Kidney (tissue), 22 donors: ENCODE measurements at places on chromosomes 7 and 10.

- DNase-seq, result peak; percentile 85
Measured at GRCh38 chr10:69914398-69915214, 112.9 kb downstream of the COL13A1 start.

DNA sequence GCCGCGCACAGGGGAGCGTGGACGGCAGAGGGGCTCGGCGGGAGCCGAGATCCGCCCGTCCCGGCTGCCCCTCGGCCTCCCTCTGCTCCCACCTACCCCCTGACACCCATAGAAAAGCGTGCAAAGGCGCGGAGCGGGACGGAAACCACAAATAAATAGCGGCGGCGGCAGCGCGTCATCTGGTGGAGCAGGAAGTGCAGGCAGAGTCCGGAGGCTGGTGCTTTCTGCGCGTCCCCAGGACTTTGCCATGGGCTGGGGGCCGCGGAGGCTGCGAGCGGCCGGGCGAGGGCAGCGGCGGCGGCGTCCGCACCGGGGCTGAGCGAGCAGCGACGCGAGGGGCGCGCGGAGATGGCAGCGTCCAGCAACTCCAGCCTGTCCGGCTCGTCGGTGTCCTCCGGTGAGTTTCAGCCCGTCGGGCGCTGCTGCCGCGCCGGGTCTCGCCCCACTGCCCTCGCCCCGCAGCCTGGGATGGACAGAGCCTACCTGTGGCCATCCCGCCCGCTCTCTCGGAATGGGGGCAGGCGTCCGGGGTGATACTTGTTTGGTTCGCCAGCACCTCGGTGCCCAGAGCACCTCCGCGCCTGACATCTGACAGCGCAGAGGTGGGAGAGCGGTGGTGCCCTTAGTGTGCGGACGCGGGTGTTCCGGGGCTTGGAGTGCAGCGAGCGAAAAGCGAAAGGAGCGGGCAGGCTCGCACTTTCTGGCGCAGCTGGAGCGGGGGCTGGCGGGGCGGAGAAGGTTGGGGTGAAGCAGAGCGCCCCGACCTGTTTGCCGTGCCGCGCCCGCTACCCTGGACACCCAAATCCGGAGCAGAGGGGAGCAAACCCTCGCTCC lies at the start of gene CHN2:
CHN2 (plus strand) TSS at position 182 of the 834 bp plus-strand sequence.
- DNase-seq, result peak; percentile 84

- no peak for DNase-seq
Measured at GRCh38 chr7:155491812-155492211, 33.9 kb downstream of the EN2 start.

- DNase-seq, result peak; percentile 34
Measured at GRCh38 chr10:114632869-114633715, 25.0 kb downstream of the ABLIM1 start.

- DNase-seq, result no peak
Measured at GRCh38 chr10:33032654-33033151, 74.7 kb upstream of the ITGB1 start.

GRCh38 chr7:74575083-74575784 lies 82.3 kb upstream of the GTF2I start:
- DNase-seq, result no peak

DNA sequence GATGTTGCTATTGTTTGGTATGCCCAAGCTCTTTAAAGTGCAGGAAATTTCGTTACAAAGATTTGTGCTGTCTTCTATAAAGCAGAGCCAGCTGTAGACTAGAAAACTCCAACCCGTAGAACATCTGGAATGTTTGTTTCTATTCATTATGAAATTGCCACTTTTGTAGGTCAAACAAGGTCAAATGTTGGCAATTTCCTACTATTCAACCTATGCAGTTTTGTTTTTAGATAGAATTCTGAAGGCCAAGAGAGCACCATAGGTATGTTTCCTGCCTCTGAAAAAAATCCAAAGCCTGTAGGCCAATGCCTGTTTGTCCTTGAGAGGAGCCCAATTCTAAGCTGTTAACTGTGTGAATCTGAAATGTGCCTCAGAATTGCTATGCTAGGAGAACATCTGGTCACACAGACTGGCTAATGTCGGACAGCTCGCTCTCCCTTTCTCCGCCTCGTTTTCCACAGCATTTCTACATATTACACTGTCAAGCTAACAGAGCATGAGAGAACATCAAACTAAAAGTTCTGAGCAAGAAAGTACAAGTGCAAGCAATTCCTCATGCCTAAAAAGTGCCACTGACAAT lies 267.2 kb upstream of the LRGUK start:
- no peak for DNase-seq

- no peak for DNase-seq
Measured at GRCh38 chr7:8176370-8177081, 85.4 kb downstream of the ICA1 start.

DNA sequence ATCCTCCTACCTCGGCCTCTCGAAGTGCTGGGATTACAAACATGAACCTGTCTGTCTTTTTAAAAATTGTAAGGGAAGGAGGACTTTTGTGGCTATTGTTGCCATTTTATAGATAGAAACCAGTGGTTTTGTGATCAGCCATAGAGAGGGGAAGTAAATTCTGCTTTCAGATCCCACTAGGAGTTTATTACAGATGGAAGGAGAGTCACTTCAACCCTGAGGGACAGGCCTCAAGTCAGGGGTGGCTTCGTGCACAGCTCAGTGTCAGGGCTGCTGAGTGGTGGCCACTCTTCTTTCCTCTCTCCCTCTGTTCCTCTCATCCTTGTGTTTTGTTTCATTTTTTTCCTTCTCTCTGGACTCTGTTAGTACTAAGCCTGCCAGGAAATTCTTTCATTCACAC lies 60.8 kb downstream of the OGDH start:
- DNase-seq, result no peak

DNA sequence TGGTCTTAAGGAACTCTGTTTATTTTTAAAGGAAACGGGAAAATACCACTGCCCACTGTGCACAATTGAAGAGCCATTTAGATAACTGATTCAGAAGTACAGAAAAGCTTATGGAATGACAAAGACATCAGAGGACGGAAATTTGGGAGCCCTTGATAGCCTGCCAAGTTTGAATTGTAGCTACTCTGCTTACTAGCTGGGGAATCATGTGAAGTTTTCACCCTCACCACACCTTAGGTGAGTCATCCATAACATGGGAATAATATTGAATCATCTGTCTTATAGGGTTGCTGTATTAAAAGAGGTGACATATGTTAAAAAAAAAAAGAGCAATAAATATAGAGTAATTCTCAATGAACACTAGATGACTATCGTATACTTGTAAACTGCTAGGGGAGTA lies 1104.2 kb downstream of the GATA3 start:
- DNase-seq, result no peak

GRCh38 chr10:1872151-1872726 lies 134.9 kb upstream of the ADARB2 start:
- DNase-seq, result no peak

DNA sequence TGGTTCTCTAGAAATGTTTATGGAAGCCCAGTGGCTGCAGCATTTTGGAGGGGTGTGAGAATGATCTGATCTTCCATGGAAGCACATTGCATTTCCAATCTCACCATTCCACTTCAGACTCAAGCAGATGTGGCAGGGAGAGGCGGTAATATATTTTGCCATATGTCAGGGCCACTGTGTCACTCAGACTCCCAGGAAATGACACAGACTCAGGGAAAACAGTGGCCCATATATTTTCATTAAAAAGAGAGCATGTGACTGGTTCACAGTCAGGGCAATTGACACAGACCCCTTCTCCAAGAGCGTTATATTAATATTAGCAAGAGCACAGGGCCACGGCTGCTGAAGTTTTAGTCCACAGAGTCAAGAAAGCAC lies 149.3 kb upstream of the NRP1 start:
- no peak for DNase-seq

GRCh38 chr10:78222096-78222790 lies 188.6 kb downstream of the RPS24 start:
- DNase-seq, result no peak

- DNase-seq, result no peak
Measured at GRCh38 chr10:86862373-86862772, 95.0 kb downstream of the MMRN2 start.

- DNase-seq, result no peak
Measured at GRCh38 chr10:3529691-3530090, 255.3 kb downstream of the KLF6 start.

- DNase-seq, result peak; percentile 75
Measured at GRCh38 chr10:111151595-111152307, 74.9 kb downstream of the ADRA2A start.

DNA sequence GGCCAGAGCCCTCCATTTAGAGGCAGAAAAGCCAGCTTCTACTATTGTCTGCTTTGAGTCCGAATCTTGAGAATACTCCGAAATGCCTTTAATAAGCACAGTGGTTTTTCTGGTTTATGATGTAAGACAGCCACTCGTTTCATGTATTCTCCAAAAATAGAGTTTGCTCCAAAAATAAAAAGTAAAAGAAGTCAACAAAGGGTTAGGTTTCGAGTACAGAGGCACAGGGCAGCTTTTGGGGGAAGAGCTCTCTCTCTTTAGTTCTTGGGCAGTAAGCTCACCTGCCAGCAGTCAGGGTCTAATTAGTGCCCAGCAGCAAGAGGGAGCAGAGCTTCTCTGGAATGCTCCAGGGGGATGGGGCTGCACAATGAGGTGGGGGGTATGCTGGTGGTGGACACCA lies 20.2 kb downstream of the CREB3L2 start:
- DNase-seq, result no peak

- DNase-seq, result no peak
Measured at GRCh38 chr7:128867842-128868623, 5.4 kb downstream of the ATP6V1F start.

GRCh38 chr10:128024426-128024825 lies 101.8 kb downstream of the MKI67 start:
- no peak for DNase-seq

DNA sequence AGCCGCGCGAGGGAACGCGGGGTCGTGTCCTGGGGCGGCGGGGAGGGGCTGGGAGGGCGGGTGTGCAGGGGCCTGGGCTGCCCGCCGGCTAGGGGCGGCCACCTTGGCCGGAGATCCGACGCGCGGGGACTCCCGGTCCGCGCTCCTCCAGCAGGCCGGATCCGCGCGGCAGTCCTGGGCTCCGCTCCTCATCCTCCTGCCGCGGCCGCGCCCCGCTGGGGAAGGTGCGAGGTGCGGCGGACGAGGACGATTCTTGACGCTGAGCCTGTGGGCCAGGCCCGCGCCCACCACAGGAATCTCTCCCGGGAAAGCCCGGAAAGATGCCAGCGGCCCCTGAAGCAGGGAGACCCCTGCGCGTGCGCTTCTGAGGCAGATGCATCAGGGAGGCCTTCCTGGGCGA lies 6.6 kb upstream of the OGDHL start:
- no peak for DNase-seq

GRCh38 chr7:131897790-131898165 lies 341.4 kb upstream of the PODXL start:
- peak; percentile 49 for DNase-seq

- DNase-seq, result no peak
Measured at GRCh38 chr7:74043523-74043951, 15.6 kb downstream of the ELN start.

DNA sequence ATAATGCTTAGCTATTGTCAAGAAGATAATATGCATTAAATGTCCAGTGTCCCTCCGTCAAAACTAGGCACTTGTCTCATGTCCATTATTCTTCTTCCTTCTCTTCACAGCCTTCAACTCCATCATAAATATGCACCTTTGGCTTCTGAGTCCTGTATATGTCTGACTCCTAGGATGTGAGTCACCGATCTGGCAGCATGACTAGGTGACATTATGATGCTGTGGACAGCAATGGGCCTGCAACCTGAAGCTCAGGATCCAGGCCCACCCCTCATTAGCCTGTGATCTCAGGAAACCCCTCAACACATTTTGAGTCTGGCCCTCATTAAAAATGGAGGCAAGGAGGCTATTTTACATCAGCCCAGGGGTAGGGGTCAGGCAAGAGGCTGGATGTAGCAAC lies 362.5 kb upstream of the ZMIZ1 start:
- DNase-seq, result no peak

DNA sequence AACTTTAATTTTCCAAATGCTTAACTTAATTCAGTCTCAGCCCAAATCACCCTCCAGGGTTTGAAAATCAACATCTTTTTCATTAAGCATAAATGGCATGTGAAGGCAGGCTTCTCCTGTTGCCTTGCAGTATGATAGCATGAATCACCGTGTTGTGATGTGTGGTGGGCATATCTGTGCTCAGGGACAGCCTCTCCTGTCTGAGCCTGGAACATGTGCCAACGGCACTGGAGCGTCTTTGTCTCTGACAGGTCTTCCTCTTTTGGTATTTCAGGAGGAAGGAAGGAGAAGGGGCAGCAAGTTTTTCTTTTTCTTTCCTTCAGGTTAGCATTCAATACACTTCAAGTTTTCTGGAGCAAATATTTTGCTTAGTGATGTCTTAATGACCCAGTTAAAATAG lies 57.6 kb downstream of the LRGUK start:
- no peak for DNase-seq

DNA sequence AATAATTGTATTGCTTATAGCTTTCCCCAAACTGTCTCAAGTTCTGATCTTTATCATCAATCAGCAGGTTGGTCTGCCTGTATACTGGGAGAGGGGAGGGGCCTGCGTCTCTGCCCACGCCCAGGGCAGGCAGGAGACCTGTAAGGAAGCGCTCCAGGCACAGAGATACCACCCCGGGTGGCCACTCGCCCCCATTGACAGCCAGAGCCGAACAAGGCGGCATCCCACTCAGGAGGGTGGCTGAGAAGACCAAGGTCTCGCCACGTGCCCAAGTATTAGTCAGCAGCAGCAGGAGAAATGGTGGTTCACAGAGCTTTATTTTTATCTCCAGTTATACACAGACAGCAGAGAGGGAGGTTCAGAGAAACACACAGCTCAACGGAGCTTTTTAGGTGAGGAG lies 7.2 kb downstream of the STK32C start:
- DNase-seq, result peak; percentile 18

GRCh38 chr10:60155943-60156683 lies 233.6 kb downstream of the ANK3 start:
- DNase-seq, result no peak

- DNase-seq, result no peak
Measured at GRCh38 chr10:42972946-42973345, 103.9 kb upstream of the RET start.

- DNase-seq, result no peak
Measured at GRCh38 chr10:124707144-124707467, 37.1 kb downstream of the FAM53B start.

DNA sequence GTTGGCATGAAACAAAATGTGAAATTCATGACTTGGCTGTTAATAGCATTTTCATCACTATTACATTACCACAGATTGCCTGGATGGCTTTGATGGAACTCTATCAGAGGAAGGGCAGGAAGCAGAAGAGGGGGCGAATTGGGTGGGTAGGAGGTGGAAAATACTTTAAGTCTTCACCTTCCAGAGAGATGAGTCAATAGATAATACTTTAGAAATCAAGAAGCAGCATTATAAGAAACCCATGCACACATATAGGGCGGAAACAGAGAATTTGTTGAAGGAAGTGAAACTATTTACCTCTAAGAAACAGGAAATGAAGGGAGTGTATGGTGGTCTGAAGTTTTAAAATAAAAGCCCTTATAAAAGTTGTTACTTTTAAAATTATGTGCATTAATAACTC lies 152.1 kb upstream of the TARP start:
- no peak for DNase-seq

- no peak for DNase-seq
Measured at GRCh38 chr7:84799106-84799505, 387.8 kb downstream of the SEMA3D start.

- DNase-seq, result no peak
Measured at GRCh38 chr7:3234851-3235250, 66.2 kb upstream of the SDK1 start.

GRCh38 chr7:20354610-20355528 lies 24.2 kb downstream of the ITGB8 start:
- peak; percentile 76 for DNase-seq

- DNase-seq, result no peak
Measured at GRCh38 chr7:6023974-6024435, 7.2 kb upstream of the ANKRD61 start.
